ENCODE measurements at places on chromosomes 5 and 9.

GRCh38 chr5:53357439-53357838, 123.0 kb upstream of the FST start:
- DNase-seq = no peak

DNA sequence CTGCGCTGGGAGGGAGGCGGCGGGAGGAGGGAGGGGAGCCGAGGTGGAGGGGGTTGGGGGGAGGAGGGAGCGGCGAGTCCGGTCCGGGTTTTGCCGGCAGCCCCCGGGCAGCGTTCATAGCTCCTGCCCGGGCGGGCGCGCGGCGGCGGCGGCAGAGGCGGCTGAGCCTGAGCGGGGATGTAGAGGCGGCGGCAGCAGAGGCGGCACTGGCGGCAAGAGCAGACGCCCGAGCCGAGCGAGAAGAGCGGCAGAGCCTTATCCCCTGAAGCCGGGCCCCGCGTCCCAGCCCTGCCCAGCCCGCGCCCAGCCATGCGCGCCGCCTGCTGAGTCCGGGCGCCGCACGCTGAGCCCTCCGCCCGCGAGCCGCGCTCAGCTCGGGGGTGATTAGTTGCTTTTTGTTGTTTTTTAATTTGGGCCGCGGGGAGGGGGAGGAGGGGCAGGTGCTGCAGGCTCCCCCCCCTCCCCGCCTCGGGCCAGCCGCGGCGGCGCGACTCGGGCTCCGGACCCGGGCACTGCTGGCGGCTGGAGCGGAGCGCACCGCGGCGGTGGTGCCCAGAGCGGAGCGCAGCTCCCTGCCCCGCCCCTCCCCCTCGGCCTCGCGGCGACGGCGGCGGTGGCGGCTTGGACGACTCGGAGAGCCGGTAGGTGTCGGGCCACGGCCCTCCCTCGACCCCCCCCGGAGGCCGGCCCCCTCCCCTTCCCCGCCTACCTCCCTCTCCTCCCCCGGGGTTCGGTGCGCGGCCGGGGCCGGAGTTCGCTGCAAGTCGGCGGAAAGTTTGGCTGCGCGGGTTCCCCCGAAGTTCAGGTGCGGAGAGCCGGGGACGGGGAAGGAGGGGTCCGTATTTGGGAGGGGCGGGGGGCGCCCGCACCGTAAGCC, at the start of gene CXXC5:
CXXC5 (plus strand) TSS at position 145 of the 877 bp plus-strand sequence. CDS start 32,175 bp downstream, outside the sequence.
- DNase-seq = peak; percentile 92

DNA sequence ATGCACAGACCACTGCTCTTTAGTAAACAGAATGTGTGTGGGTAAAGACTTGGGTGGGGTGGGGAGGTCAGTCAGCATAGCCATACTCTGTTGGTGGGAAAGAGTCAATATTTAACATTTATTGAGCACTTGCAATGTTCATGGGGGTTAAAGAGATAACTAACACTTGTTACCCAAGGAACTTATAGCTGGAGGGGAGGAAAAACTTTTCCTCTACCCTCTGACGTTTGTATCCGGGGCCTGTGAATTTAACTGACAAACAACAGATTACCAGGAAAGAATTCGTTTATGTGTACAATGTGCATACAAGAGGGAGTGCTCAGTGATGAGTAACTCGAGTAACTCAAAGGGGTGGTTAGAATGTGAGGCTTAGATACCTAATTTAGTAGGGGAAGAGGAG, 6.8 kb upstream of the CLINT1 start:
- no peak for DNase-seq

GRCh38 chr5:175867587-175868347, 3.6 kb upstream of the CPLX2 start:
- no peak for DNase-seq

GRCh38 chr5:2919310-2920018, 168.0 kb upstream of the IRX2 start:
- no peak for DNase-seq
